Small intestine (tissue), 16 donors: ENCODE measurements at places on chromosomes 4 and X.

DNA sequence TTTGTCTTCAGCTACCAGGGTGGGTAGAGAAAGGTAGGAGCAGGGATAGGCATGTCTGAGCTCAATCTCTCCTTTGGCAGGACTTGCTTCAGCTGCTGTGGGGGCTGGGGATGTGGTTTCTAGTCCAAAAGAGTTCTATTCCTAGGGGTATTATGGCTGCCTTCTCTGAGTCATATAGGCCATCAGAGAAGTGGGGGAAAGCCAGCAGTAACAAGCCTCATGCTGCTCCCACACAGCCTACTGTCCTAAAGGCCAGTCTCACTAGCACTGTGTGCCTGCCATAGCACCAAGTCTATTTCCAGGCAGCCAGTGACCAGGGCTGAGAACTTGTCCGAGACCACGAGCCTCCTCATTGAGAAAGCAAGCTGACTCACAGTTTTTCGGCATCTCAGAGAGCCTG lies 270.6 kb downstream of the DCAF12L2 start:
- no peak for DNase-seq

- peak; percentile 30 for DNase-seq
These were observed 242.0 kb downstream of the BCOR start for GRCh38 chrX:39855748-39856129.

DNA sequence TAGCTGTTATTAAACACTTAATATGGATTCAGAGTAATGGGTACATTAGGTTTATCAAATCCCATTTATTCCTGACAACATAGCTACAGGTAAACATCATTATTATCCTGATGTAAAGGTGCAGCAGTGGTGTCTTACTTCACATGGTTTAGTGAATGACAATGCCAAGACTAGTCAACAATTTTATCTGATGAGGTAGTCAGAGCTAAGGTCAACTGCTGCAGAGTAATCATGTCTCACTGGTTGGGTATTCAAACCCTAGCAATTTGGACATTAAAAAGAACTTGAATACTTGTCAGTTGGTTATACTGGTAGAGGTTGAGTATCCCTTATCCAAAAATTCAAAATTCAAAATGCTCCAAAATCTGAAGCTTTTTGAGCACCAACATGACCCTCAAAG lies 117.6 kb downstream of the MAB21L2 start:
- peak; percentile 3 for DNase-seq

GRCh38 chrX:41630091-41630490 lies 58.7 kb upstream of the GPR34 start:
- DNase-seq: no peak

DNA sequence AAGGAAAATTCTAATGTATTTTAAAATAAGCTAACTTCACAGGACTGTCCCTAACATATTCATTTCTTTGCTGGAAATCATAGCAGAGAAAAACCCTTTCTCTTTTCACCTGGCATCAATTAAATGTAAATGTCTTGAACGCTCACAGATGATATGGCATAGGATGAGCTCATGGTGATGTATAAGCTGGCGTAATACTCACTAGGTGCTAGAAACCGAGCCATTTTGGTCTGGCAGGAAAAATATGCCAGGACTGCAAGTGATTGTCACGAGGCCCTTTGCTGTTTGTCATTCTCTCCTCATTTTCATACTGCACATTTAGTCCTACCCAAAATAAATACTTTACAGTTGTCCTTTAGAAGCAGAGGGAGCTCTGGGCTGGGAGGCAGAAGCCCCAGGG lies 222.7 kb upstream of the LNX1 start:
- DNase-seq: no peak

DNA sequence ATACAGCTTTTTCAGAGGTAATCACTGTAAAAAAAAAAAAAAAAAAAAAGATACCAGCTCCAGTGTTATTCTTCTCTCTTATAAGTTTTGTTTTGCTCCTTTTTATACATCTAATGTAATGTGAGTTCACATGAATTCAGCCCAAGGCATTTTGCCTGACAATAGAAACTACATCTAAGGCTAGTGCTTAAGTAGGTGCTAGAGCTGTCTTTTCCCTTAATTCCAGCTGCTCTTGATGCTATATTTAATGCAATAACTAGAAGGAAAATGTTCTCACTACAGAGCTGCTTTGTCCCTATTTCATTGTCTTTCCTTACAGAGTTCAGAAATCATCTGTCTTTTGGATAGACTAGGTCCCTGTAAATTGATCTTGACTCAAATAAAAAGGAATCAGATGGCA lies 150.1 kb downstream of the NAA11 start:
- no peak for DNase-seq

GRCh38 chr4:150150629-150151062 lies 72.4 kb downstream of the DCLK2 start:
- no peak for DNase-seq

DNA sequence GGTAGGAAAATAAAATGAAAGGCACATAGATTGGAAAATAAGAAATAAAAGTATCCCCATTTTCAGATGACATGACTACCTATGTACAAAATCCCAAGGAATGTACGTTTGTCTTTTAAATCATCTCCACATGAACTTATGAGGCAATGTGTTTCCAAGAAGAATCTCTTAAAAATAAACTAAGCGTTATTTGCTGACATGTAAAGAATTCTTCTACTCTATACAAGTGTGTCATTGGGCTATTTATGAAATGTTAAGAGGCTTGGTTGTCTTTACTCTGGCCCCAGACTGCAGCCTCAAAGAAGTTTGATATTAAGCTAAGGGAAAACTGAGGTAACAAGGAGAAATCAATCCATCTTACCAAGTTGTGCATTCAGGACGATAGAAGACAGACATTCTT lies 17.1 kb downstream of the BEX3 start:
- no peak for DNase-seq

DNA sequence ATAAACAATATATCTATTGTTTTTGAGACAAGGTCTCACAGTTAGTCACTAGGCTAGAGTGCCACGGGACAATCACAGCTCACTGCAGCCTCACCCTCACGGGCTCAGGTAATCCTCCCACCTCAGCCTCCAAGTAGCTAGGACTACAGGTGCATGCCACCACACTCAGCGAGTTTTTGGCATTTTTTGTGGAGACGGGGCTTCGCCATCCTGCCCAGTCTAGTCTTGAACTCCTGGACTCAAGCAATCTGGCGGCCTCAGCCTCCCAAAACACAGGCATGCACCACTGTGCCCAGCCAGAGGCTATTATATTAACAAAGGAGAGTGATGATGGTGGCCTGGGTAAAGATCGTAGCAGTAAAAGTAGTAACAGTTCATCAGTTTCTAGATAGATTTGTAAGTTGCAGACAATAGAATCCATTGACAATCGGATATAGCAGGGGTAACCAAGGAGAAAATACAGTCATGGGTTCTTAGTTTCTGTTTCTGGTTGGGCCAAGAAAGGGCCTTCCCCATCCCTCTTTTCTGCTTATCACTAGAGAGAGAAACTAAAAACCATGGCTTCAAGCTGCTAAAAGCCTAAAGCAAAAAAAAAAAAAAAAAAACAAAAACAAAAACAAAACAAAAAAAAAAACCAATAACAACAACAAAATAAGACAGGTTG lies 60.6 kb downstream of the ANXA10 start:
- no peak for DNase-seq

GRCh38 chr4:40173470-40173875 lies 23.4 kb upstream of the RHOH start:
- no peak for DNase-seq

DNA sequence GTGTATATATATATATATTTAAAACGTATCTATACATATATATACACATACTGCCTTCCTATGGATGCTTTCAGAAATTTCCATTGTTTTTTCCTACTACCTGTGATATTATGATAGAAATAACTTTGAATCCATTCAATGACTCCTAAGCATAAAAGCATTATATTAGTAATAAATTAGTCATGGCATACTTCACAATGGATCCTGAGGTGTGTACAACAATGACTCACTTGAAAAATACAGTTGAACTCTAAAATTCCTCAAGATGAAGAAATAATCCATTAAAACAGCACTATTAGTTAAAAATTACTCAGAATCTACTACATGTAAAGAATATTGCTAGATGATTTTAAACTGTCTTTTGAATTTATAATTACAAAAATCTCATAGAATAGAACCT lies 201.1 kb downstream of the STPG2 start:
- no peak for DNase-seq

DNA sequence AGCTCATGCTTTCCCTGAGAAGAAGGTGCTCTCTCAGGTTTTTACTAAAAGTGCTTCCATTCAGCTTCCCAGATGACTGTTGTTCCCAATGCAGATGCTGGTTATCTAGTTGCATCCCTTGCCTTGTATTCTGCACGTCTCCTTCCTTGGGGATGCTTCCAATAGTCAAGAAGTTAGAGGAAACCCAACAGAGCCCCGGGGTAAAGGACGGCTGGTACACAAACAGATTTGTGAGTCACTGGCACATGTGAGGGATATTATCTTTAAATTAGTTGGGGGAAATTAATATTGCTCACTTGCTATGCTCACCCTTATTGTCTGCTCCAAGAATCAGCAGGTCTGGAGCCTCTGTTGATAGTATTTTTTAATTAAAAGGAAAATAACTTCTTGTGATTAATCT lies 465.2 kb upstream of the BOD1L1 start:
- no peak for DNase-seq

GRCh38 chr4:62512271-62512670 lies 1312.1 kb downstream of the ADGRL3 start:
- no peak for DNase-seq

- DNase-seq: no peak
These were observed 36.3 kb downstream of the NAT8L start for GRCh38 chr4:2095236-2096072.

GRCh38 chrX:17182317-17182716 lies 192.7 kb upstream of the NHS start:
- DNase-seq: no peak

DNA sequence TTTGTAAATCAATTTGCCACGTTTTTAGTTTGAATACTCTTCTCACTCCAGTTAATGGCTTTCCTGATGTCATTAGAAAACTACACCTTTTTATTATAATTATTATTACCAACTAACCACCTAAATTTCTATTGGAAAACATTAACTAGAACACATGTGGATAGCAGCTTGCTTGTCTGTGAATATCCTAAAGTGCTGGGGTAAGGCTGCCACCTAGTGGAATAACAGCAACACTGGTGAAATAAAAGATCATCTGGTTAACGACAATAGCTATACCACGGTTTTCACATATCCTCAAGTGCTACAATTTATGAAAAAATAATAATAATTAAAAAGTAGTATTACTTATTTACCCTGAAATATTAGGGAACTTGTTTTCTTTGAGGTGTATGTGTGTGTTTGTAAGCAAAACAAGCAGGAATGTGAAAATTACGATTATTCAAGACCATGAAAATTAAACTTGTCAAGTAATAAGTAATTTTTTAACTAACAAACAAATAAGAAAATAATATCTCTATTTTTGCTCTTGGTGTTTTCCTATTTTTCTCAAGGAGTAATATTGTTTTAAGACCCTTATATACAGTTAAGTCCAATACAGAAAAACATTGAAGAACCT lies 130.1 kb upstream of the TECRL start:
- peak; percentile 45 for DNase-seq

- DNase-seq: no peak
These were observed 20.2 kb upstream of the MED14 start for GRCh38 chrX:40755291-40756249.

GRCh38 chr4:111595456-111595855 lies 549.8 kb upstream of the FAM241A start:
- DNase-seq: no peak

DNA sequence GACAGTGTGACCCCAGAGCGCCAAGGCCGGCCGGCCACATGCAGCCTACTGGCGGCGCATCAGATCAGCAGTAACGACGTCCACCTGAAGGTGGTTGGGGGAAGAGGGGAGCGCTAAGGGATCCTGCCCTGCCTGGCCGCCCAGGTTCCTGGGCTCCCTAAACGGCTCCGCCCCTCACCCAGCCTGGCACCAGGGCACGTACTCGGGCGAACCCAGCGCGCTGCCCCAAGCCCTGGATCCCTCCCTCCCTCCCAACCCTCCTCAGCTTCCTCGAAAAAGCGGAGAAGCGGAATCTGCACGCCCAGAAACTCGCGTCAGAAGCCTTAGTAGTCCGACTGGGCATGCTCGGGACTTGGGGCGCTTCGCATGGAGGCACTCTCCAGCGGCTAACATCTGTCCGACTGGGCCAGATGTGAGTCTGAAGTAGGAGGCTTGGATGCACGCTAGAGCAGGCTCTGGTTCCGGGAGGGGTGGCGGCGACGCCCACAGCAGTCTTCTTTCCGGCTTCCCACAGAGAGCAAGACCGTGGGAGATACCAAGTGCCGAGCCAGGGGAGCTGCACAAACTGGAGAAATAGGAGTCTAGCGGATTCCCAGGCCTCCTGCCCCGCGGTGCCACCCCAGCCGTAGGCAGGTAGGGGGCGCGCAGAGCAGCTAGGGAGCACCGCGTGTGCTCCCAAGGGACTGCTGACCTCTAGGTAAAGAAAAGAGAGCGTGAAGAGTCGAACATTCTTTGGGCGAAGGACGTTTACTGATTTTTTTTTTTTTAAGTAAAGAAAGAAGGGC lies 114.3 kb upstream of the TEX13C start:
- peak; percentile 52 for DNase-seq

GRCh38 chr4:88054901-88055300 lies 47.5 kb downstream of the PKD2 start:
- DNase-seq: peak; percentile 83

DNA sequence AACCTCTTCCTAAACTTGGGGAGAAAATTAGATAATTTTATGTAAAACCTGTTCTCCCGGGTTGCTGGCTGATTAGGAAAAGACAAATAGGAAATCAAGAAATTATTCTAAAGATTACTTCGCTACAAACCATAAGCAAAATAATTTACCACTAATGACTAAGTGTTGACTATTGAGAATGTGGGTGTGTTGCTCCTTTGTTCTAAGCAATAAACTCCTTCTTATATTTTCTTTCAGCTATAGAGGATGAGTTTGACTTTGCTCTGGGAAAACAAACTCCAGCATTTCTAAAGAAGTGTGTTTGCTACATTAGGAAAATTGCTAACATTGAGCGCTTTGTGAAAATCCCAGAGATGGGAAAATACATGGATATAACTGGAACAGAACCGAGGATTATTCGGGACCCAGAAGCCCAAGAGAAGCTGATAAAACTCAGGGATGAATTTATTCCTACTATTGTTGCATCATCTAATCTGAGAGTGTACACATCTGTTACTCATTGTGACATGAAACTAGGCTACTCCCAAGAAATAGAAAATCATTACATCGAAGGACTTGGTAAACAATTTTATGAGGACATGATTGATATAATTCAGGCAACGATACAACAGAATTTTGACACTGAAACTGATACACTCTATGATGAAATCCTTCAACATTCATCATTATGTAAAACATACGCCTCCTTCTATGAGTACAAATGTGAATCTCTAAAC lies 194.2 kb downstream of the NWD2 start:
- peak; percentile 56 for DNase-seq

GRCh38 chr4:23814996-23815660 lies 74.7 kb downstream of the PPARGC1A start:
- DNase-seq: no peak

- DNase-seq: no peak
These were observed 64.4 kb downstream of the DLG3 start for GRCh38 chrX:70509078-70509477.

DNA sequence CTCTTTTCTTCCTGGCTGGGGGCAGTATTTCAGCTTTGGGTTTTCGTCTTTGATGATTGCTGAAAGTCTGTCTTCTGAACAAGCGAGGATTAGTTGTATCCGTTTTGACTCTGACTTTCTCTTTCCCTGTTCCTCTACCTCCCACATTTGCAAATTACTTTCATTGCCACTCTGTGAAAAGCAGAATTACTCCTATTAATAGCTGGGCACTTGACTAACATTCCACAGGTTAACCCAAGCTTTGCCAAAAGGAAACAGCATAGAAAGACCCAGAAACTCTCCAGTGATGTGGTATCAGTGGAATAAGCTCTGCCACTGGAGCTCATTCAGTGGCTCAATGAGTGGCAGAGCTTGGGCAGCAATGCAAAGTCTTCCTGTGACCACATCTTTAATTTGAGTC lies 238.9 kb downstream of the PALLD start:
- DNase-seq: no peak
